Fibroblast of villous mesenchyme (primary cell): ENCODE measurements at places on chromosomes 5 and 9. TPM values are rescaled to one million over a fixed set of nuclear protein-coding genes. Genes with fewer than 3 reads are reported as not detected.
A peak's percentile ranks its signal among the peaks of the same experiment; 100 is the strongest.

GRCh38 chr9:100590481-100590880 is 12.6 kb downstream of the CAVIN4 start:
- DNase-seq, result peak; percentile 58

GRCh38 chr5:170597109-170597751 is 93.4 kb downstream of the KCNIP1 start:
- peak; percentile 57 for DNase-seq

- peak; percentile 22 for DNase-seq
Measured at GRCh38 chr9:14373336-14373666, 59.4 kb upstream of the NFIB start.

DNA sequence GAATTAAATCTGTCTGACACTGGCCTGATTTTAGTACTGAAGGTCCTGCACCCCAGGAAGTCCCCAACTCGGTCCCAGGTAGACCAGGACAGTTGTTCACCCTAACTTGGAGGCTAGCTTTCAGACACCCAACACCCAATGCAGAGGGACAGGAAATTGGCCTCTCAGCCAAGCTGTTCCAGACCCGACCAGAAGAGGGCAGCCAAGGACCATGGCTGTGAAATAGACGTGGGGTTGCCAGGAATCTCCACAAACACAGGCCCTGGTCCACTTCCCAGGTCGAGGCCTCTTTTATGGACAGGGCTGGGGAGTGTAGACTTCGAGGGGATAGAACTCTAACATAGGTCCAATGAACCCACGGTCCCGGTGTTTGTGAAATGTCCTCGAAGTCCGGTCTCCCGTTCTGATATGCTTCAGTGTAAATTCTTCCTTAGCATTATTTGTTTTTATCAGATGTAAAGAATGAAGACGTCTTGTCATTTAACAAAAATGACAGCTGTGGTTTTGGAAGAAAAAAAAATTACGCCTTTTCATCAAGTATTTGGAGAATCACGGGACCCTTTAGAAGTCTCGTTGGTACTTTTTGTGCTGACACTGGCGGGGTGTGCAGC is 260.3 kb upstream of the ADAMTS16 start:
- DNase-seq, result peak; percentile 64

- DNase-seq, result no peak
Measured at GRCh38 chr5:106880656-106881055, 790.1 kb downstream of the EFNA5 start.

GRCh38 chr5:168674893-168675482 is 95.8 kb upstream of the PANK3 start:
- DNase-seq, result no peak

DNA sequence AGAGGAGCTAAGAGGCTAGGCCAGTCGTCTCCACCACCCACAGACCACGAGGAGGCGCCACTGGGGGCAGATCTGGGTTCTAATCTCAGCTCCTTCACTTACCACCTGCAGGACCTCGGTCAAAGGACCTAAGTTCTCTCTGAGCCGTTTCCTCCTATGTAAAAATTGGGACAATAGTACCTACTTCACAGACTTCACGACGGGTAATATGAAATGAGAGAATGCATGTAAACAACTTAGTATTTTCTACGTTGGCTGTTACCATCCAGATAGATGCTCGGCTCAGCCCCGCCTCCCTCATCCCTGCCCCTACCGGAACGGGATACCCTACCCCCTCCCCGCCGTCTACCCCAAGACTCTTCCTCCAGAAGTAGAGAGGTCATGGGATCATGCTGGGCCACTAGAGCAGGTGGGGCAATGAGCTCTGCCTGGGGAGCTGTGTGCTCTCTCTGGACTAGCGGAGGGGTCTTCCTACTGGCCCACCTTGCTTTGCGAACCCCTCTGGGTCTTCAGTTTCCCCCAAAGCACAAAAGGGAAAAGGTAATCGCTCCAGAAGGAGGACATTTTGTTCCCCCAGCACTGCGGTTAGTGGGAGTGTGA is 541 bp downstream of the GNPDA1 start:
- peak; percentile 37 for DNase-seq

DNA sequence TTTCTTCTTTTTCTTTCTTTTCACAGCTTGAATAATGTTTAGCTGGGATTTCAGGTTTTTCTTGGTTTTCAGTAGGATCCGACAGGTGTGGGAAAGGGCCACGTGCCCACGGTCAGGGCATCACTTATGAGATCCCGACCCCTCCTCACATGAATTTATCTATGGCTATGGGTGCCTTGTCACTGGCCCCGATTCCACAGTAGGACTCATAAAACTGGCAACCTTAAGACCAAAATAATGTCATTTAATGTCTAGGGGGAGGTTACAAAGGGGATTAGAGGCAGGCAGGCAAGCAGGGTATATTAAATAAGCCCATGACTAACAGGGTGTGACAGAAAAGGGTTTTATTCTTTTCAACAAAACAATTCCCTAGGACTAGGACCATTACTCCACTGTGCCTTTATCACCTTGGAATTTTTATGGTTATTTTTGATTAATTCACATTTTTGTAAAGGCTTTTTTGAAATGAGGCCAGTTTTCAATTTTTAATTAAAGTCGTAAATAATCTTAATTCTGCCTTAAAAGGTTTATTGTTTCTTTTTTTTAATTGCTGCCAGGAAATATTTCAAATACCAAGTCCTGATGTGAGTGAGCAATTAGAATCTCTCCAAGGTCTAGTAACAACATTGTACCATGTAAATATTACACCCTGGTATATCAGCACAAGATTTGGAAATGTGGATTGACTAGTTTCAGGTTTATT is 370.4 kb downstream of the GLIS3 start:
- no peak for DNase-seq

EMB gene
- total RNA-seq, result 0.86 and 0.97 TPM in 2 replicates

IRX1 gene
- not detected in 2 replicates for total RNA-seq

ACOT12 gene
- total RNA-seq, result not detected in 2 replicates
